ENCODE measurements at places on chromosomes 4 and X.

GRCh38 chr4:159673221-159673620 lies 570.3 kb downstream of the RAPGEF2 start:
- no peak for DNase-seq

DNA sequence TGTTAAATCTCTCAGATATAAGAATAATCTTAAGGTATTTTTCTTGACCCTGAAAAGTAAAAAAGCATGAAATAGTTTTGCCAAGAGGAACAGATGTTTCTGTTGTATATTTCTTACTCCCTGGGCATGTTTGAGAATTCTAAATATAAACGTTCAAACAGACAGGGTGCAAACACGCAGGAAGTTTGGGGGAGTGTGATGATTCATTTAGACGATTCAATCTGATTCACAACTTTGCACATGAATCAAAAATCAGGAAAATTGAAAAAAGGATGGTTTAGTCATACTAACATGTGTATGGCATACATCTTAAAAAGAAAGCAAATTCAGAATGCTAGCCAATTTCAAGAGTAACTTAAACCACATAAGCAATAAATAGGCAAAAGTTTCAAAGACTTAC lies 340.3 kb upstream of the GRID2 start:
- no peak for DNase-seq

GRCh38 chr4:124449881-124450280 lies 262.7 kb downstream of the ANKRD50 start:
- DNase-seq, result no peak

DNA sequence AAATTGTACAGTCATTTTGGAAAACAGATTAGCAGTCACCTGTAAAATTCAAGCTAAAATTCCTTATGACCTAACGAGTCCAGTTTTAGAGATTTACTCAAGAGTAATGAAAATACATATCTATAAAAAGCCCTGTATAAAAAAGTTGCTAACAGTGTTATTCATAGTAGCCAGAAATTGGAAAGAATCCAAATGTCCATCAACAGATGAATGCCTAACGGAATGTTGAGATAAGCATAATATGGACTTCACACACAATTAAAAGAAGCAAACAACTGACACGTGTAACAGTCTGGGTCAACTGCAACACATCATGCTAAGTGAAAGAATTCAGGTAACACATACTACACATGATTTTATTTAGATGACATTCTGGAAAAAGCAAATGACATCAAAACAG lies 584.8 kb upstream of the AGA start:
- no peak for DNase-seq

DNA sequence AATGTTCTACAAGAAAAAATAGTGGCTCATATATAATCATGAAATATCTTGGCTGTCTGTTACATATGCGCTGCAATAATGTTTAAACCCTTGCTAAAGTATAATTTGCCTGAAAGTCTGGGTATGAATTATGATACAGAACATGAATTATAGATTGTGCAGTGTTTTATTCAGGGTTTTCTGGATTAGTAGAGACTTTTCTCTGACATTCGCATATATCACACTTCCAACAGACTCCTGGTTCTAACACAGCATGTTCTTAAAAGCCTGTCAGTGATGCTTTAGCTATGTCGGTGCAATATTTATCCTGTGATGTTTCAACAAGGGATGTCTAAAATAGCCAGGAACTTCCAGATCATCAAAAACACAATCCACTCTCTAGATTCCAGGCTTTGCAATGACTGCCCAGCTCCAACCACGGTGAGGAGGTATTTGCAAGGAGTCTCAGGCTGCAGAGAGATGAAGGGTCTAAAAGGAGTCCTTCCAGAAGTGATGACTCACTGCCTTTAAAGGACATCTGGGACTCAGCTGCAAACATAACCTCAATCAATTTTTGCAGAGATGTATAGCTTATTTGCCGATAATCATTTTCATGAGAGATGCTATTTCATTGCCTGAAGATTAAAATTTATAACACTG lies 69.4 kb downstream of the RWDD4 start:
- no peak for DNase-seq

- no peak for DNase-seq
Measured at GRCh38 chr4:182206266-182206665, 36.9 kb upstream of the TENM3 start.

Data from stimulated activated CD8-positive, alpha-beta memory T cell treated with anti-CD3 and anti-CD28 coated beads, Interleukin-15, amount 100 ng/mL, for 4 hours (primary cell).